ENCODE measurements at places on chromosomes 3 and 15.

GRCh38 chr3:31392568-31392967 is 140.2 kb upstream of the STT3B start:
- no peak for DNase-seq

DNA sequence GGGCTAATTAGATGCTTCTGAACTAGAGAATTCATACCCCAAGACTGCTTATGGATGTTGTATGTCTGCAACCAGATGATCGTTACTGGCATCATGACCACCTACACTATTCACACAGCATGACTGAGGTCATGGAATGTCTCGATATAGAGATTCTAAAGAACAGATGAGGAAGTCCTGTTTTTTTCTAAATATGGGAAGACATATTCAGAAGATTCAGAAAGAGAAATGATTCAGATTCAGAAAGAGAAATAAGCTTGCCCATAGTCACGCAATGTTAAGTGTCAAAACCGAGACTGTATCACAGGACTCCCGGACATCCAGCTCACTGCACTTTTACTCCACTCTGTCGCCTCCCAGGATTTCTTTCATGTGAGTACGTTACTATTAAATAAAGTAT is 136.2 kb downstream of the TPRG1 start:
- no peak for DNase-seq

GRCh38 chr3:72395776-72396311 is 452.4 kb downstream of the SHQ1 start:
- DNase-seq = no peak

DNA sequence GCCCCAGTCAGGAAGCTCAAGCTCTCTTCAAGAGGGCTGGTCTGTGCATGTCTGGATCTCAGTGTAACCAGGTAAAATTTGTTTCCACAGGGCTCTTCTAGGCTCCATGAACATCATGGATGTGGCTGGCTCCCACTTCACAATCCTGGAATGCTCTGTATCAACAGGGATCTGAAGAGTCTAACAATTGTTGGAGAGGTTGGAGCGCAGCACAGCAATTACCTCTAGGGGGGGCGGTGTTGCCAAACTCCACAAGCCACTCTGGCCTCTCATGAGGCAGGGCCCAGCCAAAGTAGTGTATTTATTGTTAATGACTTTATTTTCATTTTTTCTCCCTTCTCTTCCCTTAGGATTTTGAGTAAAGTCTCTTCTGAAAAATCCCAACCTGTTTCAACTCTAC is 6.1 kb upstream of the EIF2B5 start:
- no peak for DNase-seq

- no peak for DNase-seq
These were observed 149.2 kb downstream of the CNTN4 start for GRCh38 chr3:2247831-2248230.
